Pulmonary artery endothelial cell (primary cell): ENCODE measurements at places on chromosomes 3 and 15. TPM values are rescaled to one million over a fixed set of nuclear protein-coding genes. Genes with fewer than 3 reads are reported as not detected.

- no peak for DNase-seq
These were observed 303.9 kb downstream of the PDCD6IP start for GRCh38 chr3:34102288-34102687.

RAF1 gene
- total RNA-seq = 89.0 and 112 TPM in 2 replicates

CD276 gene
- 39.8 and 87.2 TPM in 2 replicates for total RNA-seq

GRCh38 chr3:134313847-134314587 is 60.2 kb downstream of the AMOTL2 start:
- DNase-seq = no peak

DNA sequence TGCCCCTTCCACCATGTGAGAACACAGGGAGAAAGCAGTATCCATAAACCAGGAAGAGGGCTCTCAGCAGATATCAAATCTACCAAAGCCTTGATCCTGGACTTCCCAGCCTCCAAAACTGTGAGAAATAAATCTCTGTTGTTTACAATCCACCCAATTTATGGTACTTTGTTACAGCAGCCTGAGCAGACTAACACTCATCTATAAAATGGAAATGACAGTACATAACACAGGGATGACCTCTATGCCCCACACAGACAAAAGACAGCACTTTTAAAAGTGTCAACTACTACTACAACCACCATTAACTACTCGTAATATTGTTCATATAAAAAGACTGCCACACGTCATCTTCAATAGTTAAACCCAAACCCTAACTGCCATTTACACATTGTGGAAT is 5.7 kb downstream of the RYK start:
- DNase-seq = no peak

DNA sequence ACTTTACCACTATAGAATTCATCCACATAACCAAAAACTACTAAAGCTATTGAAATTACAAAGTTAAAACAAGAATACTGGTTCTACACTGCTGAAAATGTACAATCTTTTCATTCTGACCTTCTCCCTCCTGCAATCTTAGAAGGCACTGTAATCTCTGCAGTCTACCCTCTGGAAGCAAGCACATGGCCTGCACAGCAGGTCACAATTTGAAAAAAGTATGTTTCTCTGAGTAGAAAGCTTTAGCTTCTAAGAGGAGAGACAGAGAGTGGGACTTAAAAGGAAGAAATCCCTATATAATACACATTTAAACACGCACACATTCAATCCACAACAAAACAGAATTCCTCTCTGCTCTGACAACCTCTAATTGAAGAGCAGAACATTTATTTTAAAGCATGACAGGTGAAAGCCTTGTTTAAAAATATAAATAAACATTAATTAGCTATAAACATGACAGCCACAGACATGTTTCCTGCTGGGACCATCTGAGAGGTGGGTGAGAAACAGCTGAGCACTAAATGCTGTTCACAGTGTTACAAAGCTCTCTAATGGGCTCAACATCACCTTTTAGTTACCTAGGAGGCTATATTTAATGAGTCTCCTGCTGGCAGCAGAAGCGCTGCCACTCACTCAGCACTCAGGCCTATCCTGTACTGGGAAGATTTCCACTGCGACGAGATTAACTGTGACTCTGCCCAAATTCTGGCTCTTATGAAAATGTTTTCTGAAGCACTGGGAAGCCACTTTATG is 447.4 kb downstream of the AGBL1 start:
- DNase-seq = no peak

GRCh38 chr15:74786551-74787165 is 4.8 kb downstream of the CSK start:
- no peak for DNase-seq

NRROS gene
- total RNA-seq = 2.0 and 4.8 TPM in 2 replicates

DNA sequence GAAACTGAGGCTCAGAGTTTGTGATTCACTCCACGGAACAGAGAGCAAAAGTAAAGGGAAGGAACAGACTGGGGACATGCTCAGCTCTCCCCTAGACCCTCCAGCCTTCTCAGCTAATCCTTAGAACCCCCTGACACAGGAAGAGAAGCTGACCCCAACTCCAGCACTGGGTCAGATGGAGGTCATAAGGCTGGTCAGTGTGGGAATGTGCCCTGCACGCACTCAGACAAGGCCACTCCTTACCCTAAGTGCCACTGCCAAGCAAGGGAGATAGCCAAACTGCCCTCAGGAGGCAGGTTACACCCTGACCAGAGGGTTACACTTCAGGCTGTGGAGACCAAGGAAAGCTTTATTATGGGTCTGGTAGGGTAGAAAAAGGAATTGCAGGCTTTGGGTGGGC is 1.2 kb downstream of the RPL29 start:
- no peak for DNase-seq

IQCF5 gene
- total RNA-seq = not detected in 2 replicates

- DNase-seq = no peak
These were observed 1033.7 kb downstream of the ROBO1 start for GRCh38 chr3:78734048-78734637.

CHST13 gene
- total RNA-seq = not detected in 2 replicates

TM6SF1 gene
- 35.1 and 46.6 TPM in 2 replicates for total RNA-seq

WDR53 gene
- 8.7 and 12.3 TPM in 2 replicates for total RNA-seq
